AG09319 (cell line): ENCODE measurements at places on chromosomes 4 and X.

DNA sequence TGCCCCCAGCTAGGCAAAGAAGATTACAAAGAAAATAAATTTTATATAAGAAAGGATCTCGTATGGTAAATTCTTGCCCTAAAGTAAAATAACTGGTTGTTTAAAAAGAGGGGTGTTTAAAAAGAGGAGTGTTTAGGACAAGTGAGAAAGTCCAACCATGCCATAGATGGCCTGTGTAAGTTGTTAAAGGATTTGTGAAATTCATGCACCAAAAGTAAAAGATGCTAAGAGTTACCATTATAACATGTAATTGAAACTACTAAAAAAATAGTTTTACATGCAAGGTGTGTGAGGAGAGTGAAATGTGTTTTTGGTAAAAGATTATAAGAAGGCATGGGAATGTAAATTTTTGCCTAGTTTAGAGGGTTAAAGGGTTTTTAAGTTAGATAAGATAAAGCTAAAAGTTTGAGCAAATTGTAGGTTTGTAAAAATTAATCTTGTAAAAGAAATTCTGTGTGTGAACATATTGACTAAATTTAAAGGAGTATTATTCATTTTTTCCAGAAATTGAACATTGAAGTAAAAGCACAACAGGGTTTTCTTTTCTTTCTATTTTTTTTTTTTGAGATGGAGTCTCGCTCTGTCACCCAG is 20.1 kb downstream of the HTT-AS start:
- no peak for DNase-seq

GRCh38 chr4:76058302-76058701 is 16.2 kb upstream of the ART3 start:
- no peak for DNase-seq

GRCh38 chr4:3724319-3725231 is 41.6 kb upstream of the ADRA2C start:
- DNase-seq: no peak

GRCh38 chrX:13216139-13216538 is 103.7 kb downstream of the ATXN3L start:
- no peak for DNase-seq
